ENCODE measurements at places on chromosomes 16 and 17. TPM values are rescaled to one million over a fixed set of nuclear protein-coding genes. Genes with fewer than 3 reads are reported as not detected.
A peak's percentile ranks its signal among the peaks of the same experiment; 100 is the strongest.

- no peak for DNase-seq
- no peaks in the 10 kb centered on the region for H3K36me3 ChIP-seq
These were observed 10.3 kb downstream of the ZNF385C start for GRCh38 chr17:42087736-42088705.

- no peak for DNase-seq
- H3K36me3 ChIP-seq = no peaks in the 10 kb centered on the region
- no peaks in the 10 kb centered on the region for H3K4me1 ChIP-seq
- no peak overlapping the region for H3K27ac ChIP-seq
- no peak overlapping the region for H3K4me3 ChIP-seq
These were observed 41.6 kb upstream of the GCSH start for GRCh38 chr16:81137754-81138153.

GRCh38 chr16:86707581-86707980 lies 129.2 kb downstream of the FOXL1 start:
- no peaks in the 10 kb centered on the region for H3K4me1 ChIP-seq
- H3K27ac ChIP-seq = no peak overlapping the region
- DNase-seq = no peak
- no peaks in the 10 kb centered on the region for H3K36me3 ChIP-seq
- H3K4me3 ChIP-seq = no peak overlapping the region

DNA sequence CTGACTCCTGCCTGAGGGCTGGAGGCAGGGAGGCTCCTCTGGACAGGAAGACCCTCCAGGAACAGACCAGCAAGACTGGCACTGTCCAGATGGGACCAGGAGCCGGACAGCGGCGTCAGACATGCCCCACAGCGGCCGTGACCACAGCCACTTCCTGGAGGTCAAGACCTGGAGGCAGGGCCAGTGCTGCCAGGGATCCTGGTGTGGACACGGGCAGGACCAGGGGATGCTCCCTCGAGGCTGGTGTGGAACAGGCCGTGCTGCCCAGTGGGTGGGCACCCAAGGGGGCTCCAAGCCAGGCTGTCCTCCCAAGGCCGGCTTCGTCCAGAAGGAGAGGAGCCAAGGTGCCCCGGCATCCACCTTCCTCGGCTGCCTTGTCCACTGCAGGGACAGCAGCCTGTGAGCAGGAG lies 4.5 kb upstream of the CCDC57 start:
- H3K4me3 ChIP-seq = no peak overlapping the region
- H3K27me3 ChIP-seq = peaks cover 8% of the 10 kb centered on the region
- H3K36me3 ChIP-seq = no peaks in the 10 kb centered on the region
- DNase-seq = no peak

DNA sequence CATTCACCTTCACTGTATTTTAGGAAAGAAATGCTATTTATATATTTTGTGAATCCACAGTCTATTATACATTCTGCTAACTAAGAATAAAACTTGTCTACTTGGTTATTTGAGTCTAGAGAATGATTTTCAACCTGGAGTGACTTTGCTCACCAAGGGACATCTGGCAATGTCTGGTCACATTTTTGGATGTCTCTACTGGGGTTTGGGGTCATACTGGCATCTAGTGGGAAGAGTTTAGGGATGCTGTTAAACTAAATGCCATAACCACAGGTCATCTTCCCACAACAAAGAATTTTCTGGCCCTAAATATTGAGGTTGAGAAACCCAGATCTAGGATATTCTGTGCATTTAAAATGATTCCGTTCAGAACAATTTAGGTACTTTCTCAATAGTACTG lies 26.0 kb downstream of the KCNJ16 start:
- peaks cover 9% of the 10 kb centered on the region for H3K4me1 ChIP-seq
- H3K27me3 ChIP-seq = no peaks in the 10 kb centered on the region
- no peaks in the 10 kb centered on the region for H3K36me3 ChIP-seq

- H3K27ac ChIP-seq = no peak overlapping the region
- peaks cover 11% of the 10 kb centered on the region for H3K4me1 ChIP-seq
- H3K27me3 ChIP-seq = no peaks in the 10 kb centered on the region
- H3K36me3 ChIP-seq = peaks cover 5% of the 10 kb centered on the region
- H3K4me3 ChIP-seq = no peak overlapping the region
These were observed 13.0 kb downstream of the PCTP start for GRCh38 chr17:55763856-55764255.

DNA sequence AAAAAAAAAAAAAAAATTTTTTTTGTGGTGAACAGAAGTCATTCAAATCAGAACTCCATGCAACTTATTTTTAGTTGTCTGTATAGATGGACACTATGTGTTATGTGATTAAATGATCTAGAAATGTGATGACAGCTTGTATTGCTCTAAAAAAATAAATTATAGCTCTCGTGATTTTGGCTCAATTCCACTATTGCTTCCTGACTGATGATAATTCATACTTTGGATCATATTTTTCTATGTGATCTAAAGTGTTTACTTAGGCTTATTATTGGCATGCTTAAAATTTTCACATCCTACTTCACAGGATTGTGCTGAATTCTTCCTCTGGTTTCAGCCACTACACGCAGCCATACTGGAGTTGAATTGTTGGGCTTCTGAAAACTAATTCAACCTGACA lies 76.8 kb downstream of the RPGRIP1L start:
- H3K4me1 ChIP-seq = no peaks in the 10 kb centered on the region
- no peaks in the 10 kb centered on the region for H3K27me3 ChIP-seq
- no peaks in the 10 kb centered on the region for H3K36me3 ChIP-seq
- no peak overlapping the region for H3K27ac ChIP-seq

- H3K36me3 ChIP-seq = peaks cover 9% of the 10 kb centered on the region
- no peak for DNase-seq
- no peaks in the 10 kb centered on the region for H3K27me3 ChIP-seq
- H3K4me3 ChIP-seq = peak overlapping the region; percentile 99
- peaks cover 56% of the 10 kb centered on the region for H3K4me1 ChIP-seq
- peak overlapping the region; percentile 5 for H3K27ac ChIP-seq
These were observed 2.5 kb downstream of the KANSL1 start for GRCh38 chr17:46190763-46191162.

- H3K27me3 ChIP-seq = no peaks in the 10 kb centered on the region
- H3K27ac ChIP-seq = peak overlapping the region; percentile 98
- no peak for DNase-seq
- peaks cover 25% of the 10 kb centered on the region for H3K36me3 ChIP-seq
- peak overlapping the region; percentile 90 for H3K4me3 ChIP-seq
- peaks cover 67% of the 10 kb centered on the region for H3K4me1 ChIP-seq
These were observed 25.6 kb upstream of the ZNF652 start for GRCh38 chr17:49387498-49388289.

DNA sequence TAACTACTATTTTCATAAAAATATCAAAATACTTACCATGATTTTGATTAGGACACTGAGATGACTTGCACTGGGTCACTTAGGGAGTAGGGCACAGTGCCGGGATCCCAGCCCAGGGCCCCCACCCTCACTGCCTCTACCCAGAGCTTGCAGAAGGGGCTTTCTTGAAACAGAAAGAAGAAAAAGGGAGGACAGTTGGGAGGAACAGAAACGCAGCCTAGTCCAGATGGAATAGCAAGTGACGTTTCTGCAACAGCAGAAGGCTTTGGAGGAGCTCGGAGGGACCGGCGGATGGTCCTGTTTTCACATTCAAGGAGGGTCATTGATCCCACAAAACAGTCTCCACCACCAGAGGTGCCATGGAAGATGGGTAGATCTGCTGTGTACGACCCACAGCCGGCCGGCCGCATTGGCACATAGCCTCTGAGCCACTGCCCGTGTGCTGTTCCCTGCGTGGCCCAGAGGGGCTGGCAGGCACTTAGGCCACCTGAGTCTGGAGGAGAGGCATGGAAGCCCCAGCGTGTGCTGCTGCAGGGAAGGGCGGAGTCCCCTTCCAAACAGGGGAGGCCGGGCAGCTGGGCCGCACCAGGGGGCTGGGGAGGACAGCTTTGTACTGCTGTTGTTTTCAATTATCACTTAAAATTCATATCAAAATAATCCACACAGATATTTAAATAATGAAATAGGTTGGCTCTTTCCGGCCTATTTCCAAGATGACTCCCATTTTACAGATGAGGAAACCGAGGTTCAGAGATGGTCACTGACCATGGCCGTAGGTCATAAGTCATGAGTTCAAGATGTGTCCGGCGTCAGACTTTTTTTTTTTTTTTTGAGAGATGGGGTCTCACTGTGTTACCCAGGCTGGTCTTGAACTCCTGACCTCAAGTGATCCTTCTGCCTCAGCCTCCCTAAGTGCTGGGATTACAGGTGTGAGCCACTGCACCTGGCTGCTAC lies 22.9 kb upstream of the GSG1L start:
- no peak overlapping the region for H3K4me3 ChIP-seq
- H3K36me3 ChIP-seq = no peaks in the 10 kb centered on the region
- no peak for DNase-seq
- H3K4me1 ChIP-seq = peaks cover 10% of the 10 kb centered on the region
- H3K27me3 ChIP-seq = no peaks in the 10 kb centered on the region

GRCh38 chr16:1613728-1614455 lies 1.7 kb downstream of the CRAMP1 start:
- peak overlapping the region; percentile 95 for H3K4me3 ChIP-seq
- H3K27me3 ChIP-seq = no peaks in the 10 kb centered on the region
- H3K27ac ChIP-seq = peak overlapping the region; percentile 42

DNA sequence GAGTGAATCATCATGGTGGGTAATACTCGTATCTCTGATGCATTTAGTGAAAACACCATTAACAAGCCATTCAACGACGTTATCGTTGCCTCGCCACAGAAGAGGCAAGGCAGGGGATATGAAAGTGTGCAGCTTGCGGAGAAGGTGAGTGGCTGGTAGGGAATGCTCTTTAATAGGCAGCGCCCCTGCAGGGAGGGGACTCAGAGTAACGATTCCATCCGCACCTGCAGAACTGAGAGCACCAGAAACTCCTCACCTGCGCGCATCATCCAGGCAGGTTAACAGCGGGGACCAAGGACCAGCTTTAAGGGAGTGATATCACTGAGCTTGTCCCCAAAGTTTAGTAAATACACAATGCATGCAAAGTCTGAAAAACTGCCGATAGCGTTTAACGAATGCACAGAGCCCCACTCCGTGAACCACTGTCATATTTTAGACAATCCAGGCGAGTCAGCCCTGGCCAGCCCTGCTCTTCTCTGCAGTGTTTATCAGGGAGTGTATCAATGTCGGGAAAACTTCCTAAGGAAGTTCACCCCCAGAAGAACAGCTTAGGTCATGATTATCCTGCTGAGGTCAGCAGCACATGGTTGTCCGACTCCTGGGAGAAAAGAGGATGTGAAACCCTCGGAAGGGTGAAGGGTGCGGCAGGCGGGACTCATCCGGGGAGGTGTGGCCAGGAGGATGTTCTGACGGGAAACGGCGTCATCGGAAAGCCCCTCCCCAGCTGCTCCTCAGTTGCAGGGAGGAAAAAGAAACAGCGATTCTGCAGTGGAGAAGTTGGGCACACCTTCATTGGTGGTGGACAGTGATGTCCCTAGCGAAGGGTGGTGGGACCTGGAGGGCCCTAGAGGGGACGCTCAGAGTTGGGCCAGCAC lies 68.5 kb upstream of the DNAH17 start:
- H3K27ac ChIP-seq = peak overlapping the region; percentile 96
- DNase-seq = peak; percentile 74
- H3K4me3 ChIP-seq = peak overlapping the region; percentile 67
- H3K4me1 ChIP-seq = peaks cover 6% of the 10 kb centered on the region
- H3K27me3 ChIP-seq = peaks cover 5% of the 10 kb centered on the region

DNA sequence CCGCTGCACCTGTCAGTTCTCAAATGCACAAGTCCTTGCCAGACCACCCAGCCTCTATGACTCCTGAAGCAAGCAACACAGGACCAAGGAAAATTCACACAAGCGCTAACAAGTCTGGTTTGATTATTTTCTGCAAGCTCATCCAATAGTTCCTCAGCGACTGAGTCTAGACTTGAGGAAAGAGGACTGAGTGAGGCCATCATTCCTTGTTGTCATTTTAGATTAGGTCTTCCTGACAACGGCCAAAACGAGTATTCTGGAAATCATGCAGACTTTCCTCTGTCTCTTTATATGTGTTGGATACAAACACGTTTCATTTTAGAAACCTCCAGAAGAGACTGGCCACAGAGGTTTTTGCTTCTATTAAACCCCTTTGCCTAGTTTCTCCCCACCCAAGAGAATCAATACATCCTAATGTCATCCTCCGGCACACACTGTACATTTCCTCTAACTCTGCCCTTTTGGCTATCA lies 561 bp downstream of the CCDC47 start:
- H3K27ac ChIP-seq = peak overlapping the region; percentile 99
- peaks cover 39% of the 10 kb centered on the region for H3K4me1 ChIP-seq
- DNase-seq = no peak
- no peaks in the 10 kb centered on the region for H3K36me3 ChIP-seq
- no peaks in the 10 kb centered on the region for H3K27me3 ChIP-seq

- peaks cover 8% of the 10 kb centered on the region for H3K36me3 ChIP-seq
- H3K27me3 ChIP-seq = peaks cover 59% of the 10 kb centered on the region
- no peak for DNase-seq
- peaks cover 11% of the 10 kb centered on the region for H3K4me1 ChIP-seq
These were observed 11.5 kb downstream of the EPOP start for GRCh38 chr17:38663125-38663751.

DNA sequence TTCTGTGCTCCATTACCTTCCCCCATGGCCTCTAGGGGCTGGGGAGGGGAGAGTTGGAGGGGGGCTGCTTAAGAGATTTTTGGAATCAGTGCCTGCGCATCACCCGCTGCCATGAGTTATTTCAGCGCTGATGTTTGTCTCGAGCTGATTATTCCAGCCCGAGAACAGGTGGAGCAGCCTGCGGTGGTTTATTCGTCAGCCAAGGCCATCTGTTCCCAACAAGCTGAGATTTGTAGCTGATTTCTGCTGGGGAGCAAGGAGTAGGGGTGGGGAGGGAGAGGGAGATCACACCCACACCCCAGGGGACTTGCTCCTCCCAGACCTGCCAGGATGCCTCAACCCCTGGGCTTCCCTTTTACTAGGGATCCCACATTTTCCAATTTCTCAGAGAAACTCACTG lies 23.1 kb downstream of the PIPOX start:
- H3K4me3 ChIP-seq = no peak overlapping the region
- no peak for DNase-seq
- no peaks in the 10 kb centered on the region for H3K4me1 ChIP-seq

- DNase-seq = no peak
- peaks cover 5% of the 10 kb centered on the region for H3K4me1 ChIP-seq
- H3K36me3 ChIP-seq = no peaks in the 10 kb centered on the region
- no peaks in the 10 kb centered on the region for H3K27me3 ChIP-seq
- H3K27ac ChIP-seq = no peak overlapping the region
These were observed 188.6 kb upstream of the PSMD7 start for GRCh38 chr16:74107795-74108610.

- no peak overlapping the region for H3K4me3 ChIP-seq
- peaks cover 7% of the 10 kb centered on the region for H3K36me3 ChIP-seq
- H3K27me3 ChIP-seq = peaks cover 31% of the 10 kb centered on the region
- H3K4me1 ChIP-seq = no peaks in the 10 kb centered on the region
- no peak overlapping the region for H3K27ac ChIP-seq
- DNase-seq = no peak
These were observed 77.6 kb upstream of the HLF start for GRCh38 chr17:55186937-55187770.

- H3K27me3 ChIP-seq = peaks cover 8% of the 10 kb centered on the region
- H3K4me1 ChIP-seq = no peaks in the 10 kb centered on the region
- no peak overlapping the region for H3K27ac ChIP-seq
- H3K4me3 ChIP-seq = no peak overlapping the region
These were observed 8.5 kb downstream of the MMP28 start for GRCh38 chr17:35786941-35787432.

The ABHD15 gene
- polyA plus RNA-seq = 20.6 TPM

The CCL4L2 gene
- not detected for polyA plus RNA-seq

The TSNAXIP1 gene
- not detected for polyA plus RNA-seq

The C16orf92 gene
- polyA plus RNA-seq = not detected

The SPNS2 gene
- polyA plus RNA-seq = not detected

The CARD14 gene
- not detected for polyA plus RNA-seq

The PIK3R6 gene
- 0.30 TPM for polyA plus RNA-seq
